ENCODE measurements at places on chromosomes 13 and 19. TPM values are rescaled to one million over a fixed set of nuclear protein-coding genes. Genes with fewer than 3 reads are reported as not detected.
A peak's percentile ranks its signal among the peaks of the same experiment; 100 is the strongest.

Gene MICOS13
- total RNA-seq = 44.7 TPM

Gene IGSF23
- not detected for total RNA-seq

Gene IRGC
- not detected for total RNA-seq

Gene S1PR4
- total RNA-seq = 0.44 TPM

Gene ELSPBP1
- total RNA-seq = not detected

Gene KLHL1
- not detected for total RNA-seq

GRCh38 chr13:25662516-25662915 lies 290.7 kb downstream of the ATP8A2 start:
- DNase-seq = no peak

DNA sequence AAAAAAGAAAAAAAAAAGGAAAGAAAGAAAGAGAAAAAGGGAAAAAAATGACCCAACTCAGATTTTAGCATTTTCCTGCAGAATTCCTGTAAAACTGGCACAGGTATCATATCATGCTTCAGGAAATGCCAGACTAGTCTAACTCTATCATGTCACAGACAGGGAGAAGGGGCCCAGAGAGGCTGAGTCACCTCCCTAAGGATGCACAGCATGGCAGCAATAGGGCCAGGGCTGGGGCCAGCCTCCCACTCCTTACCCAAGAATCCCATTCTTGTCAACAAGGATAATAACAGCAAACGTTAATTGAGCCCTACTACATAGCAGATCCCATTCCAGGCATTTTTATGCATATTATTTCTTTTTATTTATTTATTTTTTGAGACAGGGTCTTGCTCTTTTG lies 8.5 kb downstream of the GPR4 start:
- no peak for DNase-seq

- no peak for DNase-seq
Measured at GRCh38 chr13:75790198-75790970, 154.3 kb downstream of the LMO7 start.

DNA sequence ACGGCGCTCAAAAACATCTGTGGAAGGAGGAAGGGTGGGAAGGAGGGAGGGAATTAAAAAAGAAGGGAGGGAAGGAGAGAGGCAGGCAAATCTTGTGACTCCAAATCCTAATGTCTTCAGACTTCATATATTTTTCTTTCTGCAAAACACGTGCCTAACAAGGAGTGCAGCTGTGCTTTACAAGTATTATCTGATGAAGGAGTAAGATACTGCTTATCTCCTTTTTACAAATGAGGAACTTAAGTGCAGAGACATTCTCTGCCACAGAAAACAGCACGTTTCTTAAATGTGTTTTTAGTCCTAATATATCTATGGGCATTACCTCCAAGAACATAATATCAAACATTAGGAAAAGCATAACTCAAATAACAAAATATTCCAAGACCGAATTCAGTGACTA lies 6.5 kb downstream of the FLT3 start:
- no peak for DNase-seq

GRCh38 chr13:75366380-75367280 lies 115.3 kb downstream of the TBC1D4 start:
- DNase-seq = peak; percentile 59

DNA sequence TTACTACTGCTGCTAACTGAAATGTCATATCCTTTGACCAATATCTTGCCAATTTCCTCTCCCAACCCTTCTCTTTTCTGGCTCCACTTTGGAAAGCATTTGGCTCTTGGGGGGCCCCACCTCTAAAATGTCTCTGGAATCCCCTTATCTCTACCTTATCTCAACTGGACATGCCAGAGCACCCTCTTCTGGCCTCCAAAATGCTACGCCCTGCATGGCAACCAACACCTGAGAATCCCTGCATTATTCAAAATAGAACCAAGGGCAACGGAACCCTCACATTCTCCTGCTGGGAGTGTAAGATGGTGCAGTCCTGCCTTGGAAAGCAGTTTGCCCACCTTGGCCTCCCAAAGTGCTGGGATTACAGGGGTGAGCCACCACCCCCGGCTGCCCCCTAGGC lies 35.3 kb downstream of the CERS4 start:
- no peak for DNase-seq

DNA sequence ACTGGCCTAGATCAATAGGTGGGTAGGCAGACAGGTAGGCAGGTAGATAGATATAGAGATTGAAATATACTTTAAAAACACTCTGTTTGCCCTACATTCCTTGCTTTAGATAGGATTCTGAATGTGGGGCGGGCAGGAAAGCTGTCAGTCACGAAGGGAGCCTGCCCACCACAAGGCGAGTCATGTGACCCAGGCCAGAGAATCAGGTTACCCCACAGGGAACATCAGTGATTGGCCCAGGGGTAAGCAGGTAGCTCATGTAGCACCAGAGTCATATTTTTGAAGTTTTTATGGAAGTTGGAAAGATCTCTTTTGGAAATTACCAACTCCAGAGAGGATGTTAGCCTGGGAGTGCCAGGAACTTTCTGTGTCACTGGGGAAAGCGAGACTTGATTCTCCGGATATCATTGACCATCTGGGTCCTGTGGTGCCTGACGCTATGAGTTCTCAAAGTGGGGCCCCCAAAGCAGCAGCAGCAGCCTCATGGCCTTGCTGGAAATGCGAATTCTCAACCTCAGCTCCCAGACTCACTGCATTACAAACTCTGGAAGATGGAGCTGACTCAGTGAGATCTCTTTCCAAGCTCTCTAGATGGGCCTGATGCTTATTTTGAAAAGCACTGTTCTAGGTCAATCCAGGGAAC lies 60.3 kb downstream of the IRS2 start:
- no peak for DNase-seq

DNA sequence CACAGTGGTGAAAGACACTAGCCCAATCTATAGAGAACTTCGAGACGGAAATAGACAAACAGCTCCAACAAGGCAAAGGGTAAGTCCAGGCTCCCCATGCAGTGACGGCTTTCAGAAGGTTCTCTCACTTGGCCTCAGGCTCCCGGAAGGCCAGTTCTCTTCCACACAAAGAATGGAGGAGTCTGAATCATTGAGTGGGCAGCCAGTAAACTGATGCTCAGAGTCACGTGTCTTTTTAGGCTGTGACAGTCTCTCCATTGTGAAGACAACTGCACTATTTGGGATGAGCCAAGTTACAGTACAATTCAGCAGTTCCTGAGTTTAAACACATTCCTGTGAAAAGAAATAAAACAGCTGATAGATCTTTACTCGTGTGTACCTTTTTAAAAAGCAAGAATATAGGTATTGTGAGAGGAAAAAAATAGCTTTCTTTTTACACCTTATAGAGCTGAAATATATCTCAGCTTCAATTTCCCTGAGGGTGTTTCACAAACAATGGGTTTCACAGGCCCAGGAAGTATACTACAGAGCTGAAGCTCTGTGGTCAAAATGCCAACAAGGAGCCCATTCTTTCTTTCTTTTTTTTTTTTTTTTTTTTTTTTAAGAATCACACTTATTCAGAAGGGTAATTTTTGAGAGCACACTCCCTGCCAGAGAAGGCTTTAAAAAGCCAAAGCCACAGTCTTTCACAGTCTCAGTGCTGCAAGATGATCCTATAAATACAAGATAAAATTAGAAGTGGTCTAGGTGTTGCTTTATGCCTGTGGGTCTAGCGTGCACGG lies 135.1 kb downstream of the FREM2 start:
- no peak for DNase-seq

GRCh38 chr19:29587059-29587458 lies 19.0 kb upstream of the POP4 start:
- DNase-seq = no peak

DNA sequence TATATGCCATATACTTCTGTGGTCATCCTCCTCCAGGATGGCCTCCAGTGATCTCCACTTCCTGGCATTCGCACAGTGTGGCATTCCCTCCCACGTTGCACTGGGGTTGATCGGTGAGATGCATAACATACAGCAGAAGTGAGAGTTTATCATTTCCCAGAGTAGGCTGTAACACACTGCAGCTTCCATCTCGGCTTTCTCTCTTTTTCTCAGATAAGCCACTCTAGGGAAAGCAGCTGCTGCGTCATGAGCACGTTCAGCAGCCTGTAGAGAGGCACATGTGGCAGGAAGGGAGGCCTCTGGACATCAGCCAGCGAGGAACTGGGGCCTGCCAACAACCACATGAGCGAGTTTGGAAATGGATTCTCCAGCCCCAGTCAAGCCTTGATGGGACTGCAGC lies 807.1 kb downstream of the DIAPH3 start:
- DNase-seq = peak; percentile 92

- DNase-seq = no peak
Measured at GRCh38 chr19:54197121-54197520, 3.5 kb upstream of the RPS9 start.

DNA sequence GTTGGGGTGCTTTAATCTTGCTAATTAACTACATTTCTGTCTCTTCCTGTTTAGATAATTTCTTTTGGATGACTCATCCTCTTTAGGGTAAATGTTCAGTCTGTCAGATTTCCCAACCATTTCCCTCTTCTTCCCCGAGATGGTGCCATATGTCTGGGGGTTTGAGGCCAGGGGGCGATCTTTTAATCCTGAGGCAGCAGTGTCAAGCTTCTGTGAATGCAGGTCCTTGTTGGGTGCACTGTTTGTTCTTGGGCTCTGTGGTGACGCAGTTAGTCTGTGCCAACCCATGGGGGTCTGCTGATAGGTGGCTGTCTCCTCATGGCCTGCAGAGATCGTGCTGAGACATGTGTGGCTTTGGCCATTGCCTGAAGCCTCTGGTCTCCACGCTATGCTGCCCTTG lies 420.4 kb downstream of the NDFIP2 start:
- no peak for DNase-seq

GRCh38 chr19:38337360-38337653 lies 1.7 kb downstream of the CATSPERG start:
- no peak for DNase-seq

DNA sequence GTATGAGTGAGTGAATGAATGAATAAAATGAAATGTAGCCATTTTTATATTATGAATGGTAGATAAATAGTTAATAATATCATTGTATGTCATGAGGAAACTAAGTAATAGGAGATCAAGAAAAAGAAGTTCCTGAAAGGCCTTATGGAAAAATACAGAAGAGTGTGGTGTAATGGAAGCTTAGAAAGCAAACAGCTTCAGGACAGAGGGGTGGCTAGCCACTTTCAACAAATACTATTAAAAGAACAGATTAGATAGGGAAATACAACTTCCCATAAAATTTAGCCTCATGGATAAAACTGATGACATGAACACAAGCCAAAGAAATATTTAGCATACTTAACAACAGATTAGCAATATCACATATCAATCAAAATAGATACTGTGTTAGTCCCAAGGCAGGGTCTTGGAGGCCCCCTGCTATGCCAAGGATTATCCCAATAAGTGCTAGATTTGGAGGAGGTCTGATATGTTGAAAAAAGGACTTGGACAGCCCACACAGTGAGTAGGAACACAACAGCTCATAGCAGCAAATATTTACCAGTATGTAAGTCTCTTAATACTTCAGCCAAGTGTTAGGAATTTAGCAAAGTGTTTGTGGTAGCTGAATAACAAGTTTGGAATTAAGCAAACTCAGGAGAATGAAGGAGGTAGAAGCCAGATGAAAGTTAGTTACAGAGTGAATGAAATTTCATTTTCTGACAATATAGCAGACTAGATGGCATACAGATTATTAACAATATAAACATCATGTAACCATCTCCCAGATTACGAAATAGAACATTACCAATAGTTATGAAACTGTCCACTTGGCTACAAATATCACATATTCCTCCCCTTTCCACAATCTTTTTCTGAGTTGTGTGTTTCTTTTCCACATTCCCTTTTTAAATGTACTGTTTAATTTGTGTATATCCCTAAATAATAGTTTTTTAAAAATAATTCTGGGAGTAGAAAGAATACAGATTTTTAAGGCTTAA lies 1632.0 kb downstream of the PCDH9 start:
- no peak for DNase-seq

- no peak for DNase-seq
Measured at GRCh38 chr19:35395382-35396199, 24.7 kb downstream of the GPR42 start.
